CD4-positive, alpha-beta T cell treated with Interferon gamma for 1 hour (primary cell): ENCODE measurements at places on chromosomes 3 and 15.
A peak's percentile ranks its signal among the peaks of the same experiment; 100 is the strongest.

DNA sequence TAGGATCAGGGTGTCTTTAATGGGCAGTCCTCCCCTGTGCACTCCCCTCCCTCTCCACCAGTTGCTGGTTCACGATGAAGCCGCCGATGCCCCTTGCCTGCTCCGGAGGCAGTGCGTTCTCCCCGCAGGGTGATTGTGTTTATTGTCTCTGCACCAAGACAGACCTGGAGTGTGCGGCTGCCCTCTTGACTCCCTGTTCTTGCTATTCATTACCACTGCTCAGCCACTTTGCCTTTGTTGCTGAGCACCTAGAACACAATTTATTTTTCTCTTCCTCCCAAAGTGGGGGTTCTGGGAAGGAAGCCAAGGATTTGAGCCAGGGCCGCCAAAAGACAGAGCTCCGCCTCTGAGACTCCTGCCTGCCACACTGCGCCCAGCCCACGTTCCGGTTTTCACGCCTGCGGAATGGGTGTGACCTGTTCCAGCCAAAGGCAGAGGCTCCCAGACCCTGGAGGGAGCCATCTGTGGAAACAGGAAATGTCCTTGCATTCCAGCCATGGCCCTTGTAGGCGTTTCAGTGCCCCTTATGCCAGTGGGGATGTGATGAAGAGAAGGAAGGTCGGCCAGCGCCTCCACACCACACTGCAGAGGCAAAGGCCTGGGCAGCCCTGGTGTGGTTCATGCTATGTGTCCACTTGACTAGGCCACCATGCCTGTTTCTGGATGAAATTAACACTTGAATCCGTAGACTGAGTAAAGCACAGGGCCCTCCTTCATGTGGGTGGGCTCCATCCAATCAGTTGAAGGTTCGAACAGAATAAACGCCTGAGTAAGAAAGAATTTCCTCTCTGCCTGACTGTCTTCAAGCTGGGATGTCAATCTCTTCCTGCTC is 85.8 kb downstream of the HMG20A start:
- DNase-seq = no peak

GRCh38 chr3:79085171-79085570 is 682.6 kb downstream of the ROBO1 start:
- DNase-seq = no peak

DNA sequence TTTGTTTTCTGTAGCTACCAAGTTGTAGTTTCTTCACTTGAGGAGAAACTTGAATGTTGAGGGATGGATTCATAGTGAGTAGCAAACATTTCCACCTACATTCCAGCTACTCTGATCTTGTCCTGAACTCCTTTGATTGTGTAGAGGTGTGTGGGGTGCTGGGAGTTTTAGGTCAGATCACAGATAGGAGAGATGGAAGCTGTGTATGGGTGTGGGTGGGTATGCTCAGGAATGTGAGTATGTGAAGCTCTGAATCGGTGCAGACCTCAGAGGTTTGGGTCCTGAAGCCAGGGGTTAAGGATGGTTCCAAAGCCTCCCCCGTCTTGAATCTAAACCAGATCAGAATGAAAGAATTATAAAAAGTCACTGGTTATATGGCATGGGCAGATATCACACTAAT is 52.6 kb upstream of the VILL start:
- no peak for DNase-seq

GRCh38 chr15:61047783-61048182 is 181.3 kb downstream of the RORA start:
- no peak for DNase-seq

DNA sequence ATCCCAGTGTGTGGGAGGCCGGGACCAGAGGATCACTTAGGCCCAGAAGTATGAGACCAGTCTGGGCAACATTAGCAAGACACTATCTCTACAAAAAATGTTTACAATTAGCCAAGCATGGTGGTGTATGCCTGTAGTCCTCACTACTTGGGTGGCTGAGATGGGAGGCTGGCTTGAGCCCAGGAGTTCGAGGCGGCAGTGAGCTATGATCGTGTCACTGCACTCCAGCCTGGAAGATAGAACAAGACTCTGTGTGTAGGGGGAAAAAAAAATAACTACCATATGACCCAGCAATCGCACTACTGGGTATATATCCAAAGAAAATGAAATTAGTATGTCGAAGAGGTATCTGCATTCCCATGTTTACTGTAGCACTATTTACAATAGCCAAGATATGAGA is 22.6 kb downstream of the RYK start:
- DNase-seq = no peak

DNA sequence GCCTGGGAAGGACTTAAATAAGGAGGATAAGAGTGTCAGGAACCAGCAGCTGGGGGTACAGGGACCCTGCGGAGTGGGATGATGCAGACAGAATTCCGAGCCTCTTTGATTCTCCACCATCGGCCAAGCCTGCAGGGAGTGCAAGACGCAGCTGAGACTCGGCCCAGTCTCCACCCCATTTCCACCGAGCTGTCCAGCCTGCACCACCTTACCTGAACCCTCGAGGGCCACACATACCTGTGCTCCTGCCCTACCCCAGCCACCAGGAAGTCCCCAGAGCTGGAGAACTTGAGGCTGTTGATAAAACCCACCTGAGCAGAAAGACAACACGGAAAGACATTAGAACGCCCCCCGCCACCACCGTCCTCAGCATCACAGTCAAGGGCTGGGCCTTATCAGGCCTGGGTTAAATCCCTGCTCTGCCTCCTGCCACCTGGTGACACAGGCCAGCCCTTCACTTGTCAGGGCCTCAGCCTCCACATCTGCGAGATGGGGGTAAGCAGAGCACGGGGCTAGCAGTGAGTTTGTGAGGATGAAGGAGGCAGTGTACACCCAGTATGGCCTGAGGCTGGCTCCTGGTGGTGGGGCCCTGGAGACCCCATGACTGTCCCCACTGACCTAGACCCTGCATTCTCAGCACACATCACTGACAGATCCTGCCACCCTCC is 8.1 kb downstream of the RRP9 start:
- no peak for DNase-seq

DNA sequence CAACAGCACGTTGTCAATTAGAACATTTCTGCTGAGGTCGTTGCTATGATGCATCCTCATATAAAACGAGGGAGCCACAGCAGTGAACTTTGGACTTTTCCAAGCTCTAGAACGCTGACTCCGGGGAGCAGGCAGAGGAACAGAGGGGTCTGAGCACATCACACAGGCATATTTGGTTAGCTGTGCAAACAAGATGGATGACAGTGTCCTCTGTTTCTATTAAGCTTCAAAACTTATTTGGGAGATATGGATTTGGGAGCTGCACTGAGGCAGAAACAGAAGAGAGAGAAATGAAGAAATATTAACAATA is 278.0 kb upstream of the TBL1XR1 start:
- DNase-seq = no peak

DNA sequence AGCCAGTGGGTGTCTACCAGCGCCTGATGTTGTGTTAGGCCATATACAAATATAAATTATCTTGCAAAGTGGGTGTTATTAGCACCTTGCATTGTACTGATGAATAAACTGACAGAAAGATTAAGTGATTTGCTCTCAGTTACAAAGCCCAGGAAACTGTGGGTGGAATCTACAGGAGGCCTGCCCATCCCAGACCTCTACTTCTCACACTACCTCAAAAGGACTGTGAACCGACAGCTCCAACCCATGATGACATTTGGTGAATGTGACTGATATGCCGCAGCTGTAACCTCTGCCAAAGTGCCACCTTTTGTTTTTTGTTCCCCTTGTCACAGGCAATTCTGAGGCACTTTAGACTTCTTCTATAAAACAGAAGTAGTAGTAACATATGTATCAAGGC is 43.7 kb upstream of the KCNMB2 start:
- DNase-seq = no peak

GRCh38 chr3:81198756-81199155 is 562.7 kb downstream of the GBE1 start:
- no peak for DNase-seq

GRCh38 chr3:7309641-7310102 is 448.8 kb downstream of the GRM7 start:
- no peak for DNase-seq

- no peak for DNase-seq
Observed at GRCh38 chr3:10560060-10560861, 54.9 kb upstream of the ATP2B2 start.

DNA sequence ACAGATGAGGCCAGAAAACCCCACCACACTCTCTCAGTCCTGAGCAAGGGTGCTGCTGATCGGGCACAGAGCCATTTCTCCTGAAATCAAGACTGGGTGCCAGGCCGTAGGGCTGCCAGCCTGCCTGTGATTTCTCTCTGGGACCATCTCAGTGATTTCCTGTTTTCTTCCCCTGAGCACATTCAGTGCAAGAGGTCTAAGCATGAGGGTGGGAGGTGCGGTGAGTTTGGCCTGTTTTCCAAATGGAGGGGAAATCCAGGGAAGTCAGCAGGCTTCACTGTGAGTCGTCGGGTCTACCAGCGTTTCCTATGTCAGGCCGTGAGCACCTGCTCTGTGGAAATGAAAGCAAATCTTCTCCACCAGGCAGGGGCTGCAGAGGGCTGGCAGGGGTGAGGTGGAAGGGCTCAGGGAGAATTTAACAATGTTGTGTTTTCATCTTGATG is 82.3 kb downstream of the ST6GAL1 start:
- peak; percentile 53 for DNase-seq

GRCh38 chr3:143209715-143210059 is 90.1 kb downstream of the CHST2 start:
- no peak for DNase-seq

- no peak for DNase-seq
Observed at GRCh38 chr15:67186688-67187087, 67.8 kb downstream of the AAGAB start.

DNA sequence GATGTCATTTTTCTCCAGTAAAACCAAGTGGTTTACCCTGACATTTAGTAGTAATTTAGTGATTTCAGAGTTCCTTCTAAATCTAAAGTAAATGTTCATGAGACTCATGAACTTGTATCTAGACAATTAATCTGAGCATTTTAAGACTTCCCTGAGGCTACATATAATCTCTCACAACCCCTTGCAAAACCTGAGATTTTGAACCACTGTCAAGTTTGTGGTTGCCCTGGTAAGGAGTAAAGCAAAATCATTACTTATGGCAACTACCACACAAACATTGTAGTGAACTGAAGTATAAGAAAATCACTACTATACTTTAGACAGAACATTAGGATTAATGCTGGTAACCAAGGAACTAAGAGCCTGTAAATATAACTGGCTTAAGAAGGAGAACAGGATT is 370.2 kb downstream of the TIGIT start:
- DNase-seq = no peak

DNA sequence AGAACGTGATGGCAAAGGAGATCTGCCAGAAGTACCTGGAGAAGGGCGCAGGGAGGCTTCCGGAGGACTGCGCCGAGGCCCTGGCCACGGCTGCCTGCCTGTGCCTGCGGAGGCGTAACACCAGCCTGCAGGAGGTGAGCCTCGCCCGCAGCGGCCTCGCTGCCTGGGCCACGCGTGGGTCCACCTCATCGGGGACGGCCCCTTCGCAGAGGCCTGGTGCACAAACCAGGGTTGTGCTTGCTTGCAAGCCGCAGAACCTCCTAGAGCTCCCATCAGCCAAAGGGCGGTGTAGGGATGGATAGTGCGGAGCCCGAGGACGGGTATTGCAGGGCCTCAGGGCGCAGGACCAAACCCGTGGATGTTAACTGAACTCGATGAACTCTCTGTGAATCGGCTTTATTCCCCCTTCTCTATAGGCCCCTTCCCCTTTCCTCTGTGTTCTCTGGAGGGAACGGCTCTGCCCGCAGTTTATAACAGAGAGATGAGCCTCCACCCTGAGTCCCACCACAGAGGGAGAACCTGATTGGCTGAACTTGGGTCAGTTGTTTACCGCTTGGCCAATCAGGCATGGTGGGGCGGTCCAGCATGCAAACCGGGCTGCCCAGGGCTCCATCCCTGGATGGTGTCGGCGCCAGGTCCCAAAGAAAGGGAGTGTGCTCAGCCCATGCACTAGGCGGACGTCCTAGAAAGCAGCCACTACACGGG is 13.6 kb upstream of the TATDN2 start:
- no peak for DNase-seq

- no peak for DNase-seq
Observed at GRCh38 chr3:176611703-176612102, 585.6 kb downstream of the TBL1XR1 start.

- no peak for DNase-seq
Observed at GRCh38 chr3:32243519-32243918, 5.0 kb downstream of the CMTM8 start.

DNA sequence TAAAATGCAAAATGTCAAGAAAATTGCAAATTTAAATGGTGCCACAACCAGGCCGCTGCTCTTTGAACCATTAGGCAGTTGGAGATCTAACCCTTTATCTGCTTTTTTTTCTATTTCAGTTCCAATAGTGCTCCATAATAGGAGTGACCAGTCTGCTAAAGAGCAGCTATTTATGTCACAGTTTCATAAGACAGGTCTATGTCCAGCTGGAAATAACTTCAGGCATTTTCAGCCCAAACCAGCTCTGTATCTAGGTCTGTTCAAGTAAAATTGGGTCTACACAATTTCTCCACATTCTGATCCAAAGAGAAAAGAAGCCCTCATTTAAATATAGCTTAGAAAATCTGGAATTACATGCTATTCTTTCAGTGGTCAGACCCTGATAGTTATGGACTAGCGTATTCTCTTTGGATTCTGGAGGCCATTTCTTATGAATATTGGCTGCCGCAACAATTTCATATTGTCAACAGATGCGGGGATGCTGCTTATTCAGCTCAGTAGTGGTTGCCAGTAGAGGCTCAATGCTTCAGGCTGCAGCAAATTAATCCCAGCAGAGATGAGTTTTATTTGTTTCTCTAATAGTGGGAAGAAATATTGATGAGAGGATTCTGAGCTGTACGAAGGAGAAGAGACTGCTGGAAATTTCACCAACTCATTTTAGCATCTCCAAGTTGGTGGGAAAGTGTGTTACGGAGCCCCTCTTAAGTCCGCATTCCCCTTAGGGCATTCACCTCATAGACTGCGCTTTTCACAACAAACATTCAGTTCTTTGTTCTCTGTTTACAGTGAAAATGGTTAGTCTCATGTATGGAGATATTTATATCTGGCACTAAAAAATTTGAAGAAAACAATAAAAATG is 887.0 kb downstream of the ROBO1 start:
- no peak for DNase-seq

- no peak for DNase-seq
Observed at GRCh38 chr3:55089211-55089610, 161.4 kb upstream of the LRTM1 start.

GRCh38 chr3:150223558-150223957 is 184.5 kb upstream of the TSC22D2 start:
- DNase-seq = no peak

DNA sequence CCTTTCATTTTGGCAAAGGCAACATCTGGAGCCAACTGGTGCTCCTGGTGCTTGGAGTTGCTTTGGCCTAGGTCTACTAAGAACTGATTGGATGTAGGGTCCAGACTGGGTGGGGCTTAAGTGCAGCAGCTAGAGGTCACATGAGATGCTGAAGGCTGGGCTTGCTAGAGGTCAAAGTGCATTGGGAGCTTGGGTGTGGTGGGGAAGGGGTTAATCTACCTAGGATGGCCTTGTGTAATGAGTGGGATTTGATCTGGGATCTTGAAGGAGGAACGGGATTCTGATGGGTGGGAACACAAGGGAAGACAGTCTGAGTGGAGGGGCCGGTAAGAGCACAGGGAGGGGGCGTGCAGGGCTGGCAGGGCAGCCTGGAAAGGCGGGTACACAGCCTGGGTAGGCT is 125.5 kb downstream of the RAB11A start:
- DNase-seq = no peak

GRCh38 chr3:106573605-106574004 is 704.8 kb upstream of the CBLB start:
- no peak for DNase-seq

- no peak for DNase-seq
Observed at GRCh38 chr15:96130734-96131133, 199.8 kb upstream of the NR2F2 start.
